ENCODE measurements at places on chromosomes 2 and 18. TPM values are rescaled to one million over a fixed set of nuclear protein-coding genes. Genes with fewer than 3 reads are reported as not detected.

LBX2 gene
- total RNA-seq, result 0.86 TPM

AAMP gene
- 67.1 TPM for total RNA-seq

DPYSL5 gene
- total RNA-seq, result 2.8 TPM

DNA sequence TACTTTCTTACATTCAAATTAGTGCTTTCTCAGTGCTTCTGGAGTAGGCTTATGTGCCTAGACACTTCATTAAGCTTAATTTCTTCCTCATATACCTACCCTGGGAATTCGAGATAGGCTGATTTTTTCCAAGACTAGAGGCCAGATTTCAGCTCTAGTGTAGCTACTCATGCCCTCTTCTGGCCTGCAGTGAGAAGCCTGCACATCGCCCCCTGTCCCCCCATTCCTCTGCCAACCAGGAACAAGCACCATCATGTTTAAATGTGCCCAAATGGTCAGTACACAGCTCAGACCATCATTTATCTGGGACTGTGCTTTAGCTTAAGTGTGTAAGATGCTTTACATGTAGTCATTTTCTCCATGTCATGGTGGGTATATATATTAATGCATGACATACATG lies 1218.8 kb upstream of the LRRTM1 start:
- DNase-seq, result no peak

DNA sequence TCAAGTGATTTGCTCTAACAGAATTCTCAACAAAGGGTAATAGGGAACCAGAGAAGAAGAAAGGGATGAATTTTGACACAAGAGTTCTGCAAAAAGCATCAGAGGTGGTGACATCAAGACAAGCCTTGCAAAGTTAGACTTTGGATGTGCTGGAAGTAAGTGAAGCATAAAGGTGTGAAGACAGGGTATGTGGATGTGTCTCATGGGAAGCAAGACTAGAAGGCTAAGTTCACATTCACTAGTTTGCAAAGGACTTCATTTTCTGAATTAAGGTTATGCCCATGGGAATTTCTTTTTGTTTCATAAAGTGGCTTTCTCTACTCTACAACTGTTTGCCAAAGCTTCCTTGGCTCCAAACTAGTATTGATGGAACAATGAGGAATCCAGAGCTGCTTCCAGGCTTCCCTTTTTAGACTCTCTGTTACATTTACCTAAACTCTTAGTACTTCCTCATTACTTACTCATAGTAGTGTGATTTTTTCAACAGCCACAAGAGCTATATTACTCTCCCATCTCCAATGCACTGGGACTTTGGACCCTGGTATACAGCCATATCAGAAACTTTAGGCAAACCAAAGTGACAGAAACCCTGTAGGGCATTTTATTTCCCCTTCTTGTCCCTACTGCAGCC lies 21.1 kb upstream of the IHH start:
- no peak for DNase-seq

DNA sequence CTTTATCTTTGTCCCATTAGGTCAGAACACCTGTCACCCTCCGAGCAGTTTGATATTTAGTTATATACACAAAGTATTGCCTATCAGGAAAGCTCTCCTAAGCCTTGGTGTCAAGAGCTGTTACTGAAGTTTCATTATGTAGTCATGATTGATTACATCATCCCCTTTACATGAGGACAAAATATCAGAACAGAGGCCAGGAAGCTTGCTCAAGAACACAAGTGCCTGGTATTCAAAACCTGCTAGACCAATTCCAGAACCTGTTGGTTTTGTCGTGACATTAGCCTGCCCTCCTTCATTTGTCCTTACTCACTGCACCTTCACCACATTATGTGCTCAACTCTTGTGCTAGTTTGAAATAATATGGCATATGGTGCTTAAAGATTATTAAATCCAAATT lies 377.1 kb downstream of the CDH19 start:
- DNase-seq, result no peak

Measured in mesothelial cell of epicardium (in vitro differentiated cells).